ENCODE measurements at places on chromosomes 13 and 19.

DNA sequence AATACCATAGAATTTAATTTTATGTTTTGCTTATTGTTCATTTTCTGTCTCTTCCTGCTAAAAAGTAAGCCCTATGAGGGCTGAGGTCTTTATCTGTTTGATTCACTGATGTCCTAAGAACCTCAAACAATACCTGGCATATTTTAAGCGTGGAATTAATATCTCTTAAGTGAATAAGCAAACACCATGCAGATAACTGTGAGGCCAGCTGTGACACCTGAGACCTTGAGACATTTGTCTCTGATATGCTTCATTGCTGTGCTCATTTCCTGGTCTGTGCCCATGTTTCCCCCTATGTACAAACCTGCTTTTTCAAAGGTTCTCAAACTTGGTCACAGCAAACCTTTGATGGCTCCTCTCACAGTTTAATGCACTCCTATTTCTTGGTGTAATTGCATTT is 254.6 kb downstream of the COG6 start:
- H3K4me3 ChIP-seq = no peak overlapping the region
- H3K4me1 ChIP-seq = no peaks in the 10 kb centered on the region
- DNase-seq = no peak
- no peak overlapping the region for H3K27ac ChIP-seq
- no peaks in the 10 kb centered on the region for H3K27me3 ChIP-seq

DNA sequence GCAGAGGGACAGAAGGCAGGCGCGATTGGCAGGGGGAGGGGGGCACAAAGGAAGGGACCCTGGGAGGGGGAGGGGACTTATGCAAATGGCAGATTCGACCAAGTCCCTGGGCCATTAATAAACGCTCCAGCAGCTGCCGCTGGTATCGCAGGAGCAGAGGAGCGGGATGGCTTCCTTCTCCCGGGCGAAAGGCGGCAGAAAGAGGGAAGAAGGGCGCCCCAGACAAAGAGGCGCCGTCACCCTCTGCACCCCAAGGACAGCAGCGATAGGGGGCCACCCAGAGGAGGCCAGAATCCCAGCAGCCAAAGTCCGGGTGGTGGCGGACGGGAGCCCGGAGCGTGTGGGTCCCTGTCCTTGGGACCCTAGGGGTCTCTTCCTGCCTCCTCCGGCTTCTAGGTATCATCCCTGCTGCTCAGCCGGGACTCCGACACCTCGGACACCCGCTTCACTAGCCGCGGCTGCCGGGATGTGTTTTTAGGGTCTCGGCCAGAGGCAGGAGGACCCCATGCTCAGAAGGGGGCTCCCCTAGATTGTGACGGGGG is 1.9 kb downstream of the PTPRS start:
- no peaks in the 10 kb centered on the region for H3K36me3 ChIP-seq
- H3K27me3 ChIP-seq = peaks cover 7% of the 10 kb centered on the region
- H3K4me3 ChIP-seq = no peak overlapping the region

- no peak for DNase-seq
- H3K4me3 ChIP-seq = no peak overlapping the region
- no peak overlapping the region for H3K27ac ChIP-seq
- no peaks in the 10 kb centered on the region for H3K36me3 ChIP-seq
- H3K4me1 ChIP-seq = no peaks in the 10 kb centered on the region
These were observed 75.9 kb downstream of the TNFSF11 start for GRCh38 chr13:42649831-42650230.

GRCh38 chr13:33167491-33167890 is 118.1 kb downstream of the STARD13 start:
- DNase-seq = no peak
- no peak overlapping the region for H3K4me3 ChIP-seq
- H3K27me3 ChIP-seq = no peaks in the 10 kb centered on the region
- no peaks in the 10 kb centered on the region for H3K36me3 ChIP-seq
- no peak overlapping the region for H3K27ac ChIP-seq
- H3K4me1 ChIP-seq = no peaks in the 10 kb centered on the region

- DNase-seq = no peak
- no peaks in the 10 kb centered on the region for H3K4me1 ChIP-seq
- H3K27me3 ChIP-seq = no peaks in the 10 kb centered on the region
These were observed 23.1 kb upstream of the KL start for GRCh38 chr13:32993145-32993544.

GRCh38 chr19:10809651-10810285 is 26.2 kb downstream of the TMED1 start:
- H3K4me3 ChIP-seq = no peak overlapping the region
- H3K27me3 ChIP-seq = no peaks in the 10 kb centered on the region
- H3K4me1 ChIP-seq = no peaks in the 10 kb centered on the region
- H3K36me3 ChIP-seq = no peaks in the 10 kb centered on the region
- H3K27ac ChIP-seq = peak overlapping the region; percentile 46

DNA sequence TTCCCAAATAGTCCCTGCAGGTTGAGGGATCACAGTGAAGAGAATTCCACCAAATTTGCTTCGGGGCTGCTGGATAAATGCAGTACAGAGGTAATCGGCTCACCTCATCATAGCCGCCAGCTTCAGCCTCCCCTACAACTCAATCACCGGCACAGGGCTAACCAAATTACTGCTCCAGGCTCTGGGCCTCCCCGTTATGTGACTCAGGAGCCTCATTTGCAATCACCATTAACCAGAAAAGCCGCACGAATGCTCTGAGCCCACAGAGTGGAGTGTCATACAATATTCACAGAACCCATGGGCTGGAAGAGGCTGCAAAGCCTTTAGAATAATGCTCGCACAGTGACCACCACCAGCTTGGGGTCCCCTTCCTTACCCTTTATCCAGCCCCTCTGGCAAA is 4.9 kb downstream of the SIAH3 start:
- peak overlapping the region; percentile 11 for H3K4me3 ChIP-seq
- peaks cover 45% of the 10 kb centered on the region for H3K4me1 ChIP-seq
- no peak for DNase-seq
- H3K27ac ChIP-seq = no peak overlapping the region
- no peaks in the 10 kb centered on the region for H3K27me3 ChIP-seq

DNA sequence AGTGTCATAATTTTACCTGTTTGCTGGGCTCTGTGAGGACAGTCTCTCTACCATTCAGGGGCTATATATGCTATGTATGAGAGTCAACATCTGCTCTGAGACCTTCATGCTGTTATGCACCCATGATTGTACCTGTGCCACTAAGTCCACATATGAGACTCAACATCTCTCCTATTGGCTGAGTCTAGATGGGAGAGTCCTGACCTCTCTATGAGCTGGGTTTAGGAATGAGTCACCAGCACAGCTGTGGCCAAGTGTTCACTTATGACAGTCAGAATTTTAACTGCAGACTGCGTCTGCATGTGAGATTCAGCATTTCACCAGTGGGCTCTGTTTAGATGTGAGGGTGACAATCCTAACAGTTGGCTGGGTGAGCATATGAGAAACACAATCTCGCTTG is 49.5 kb downstream of the ZNF729 start:
- no peaks in the 10 kb centered on the region for H3K27me3 ChIP-seq
- H3K27ac ChIP-seq = no peak overlapping the region
- no peaks in the 10 kb centered on the region for H3K36me3 ChIP-seq
- no peak overlapping the region for H3K4me3 ChIP-seq
- H3K4me1 ChIP-seq = no peaks in the 10 kb centered on the region
- DNase-seq = no peak

GRCh38 chr13:76878043-76878442 is 8.2 kb downstream of the KCTD12 start:
- H3K4me3 ChIP-seq = no peak overlapping the region
- H3K27me3 ChIP-seq = no peaks in the 10 kb centered on the region
- no peak for DNase-seq
- no peak overlapping the region for H3K27ac ChIP-seq

DNA sequence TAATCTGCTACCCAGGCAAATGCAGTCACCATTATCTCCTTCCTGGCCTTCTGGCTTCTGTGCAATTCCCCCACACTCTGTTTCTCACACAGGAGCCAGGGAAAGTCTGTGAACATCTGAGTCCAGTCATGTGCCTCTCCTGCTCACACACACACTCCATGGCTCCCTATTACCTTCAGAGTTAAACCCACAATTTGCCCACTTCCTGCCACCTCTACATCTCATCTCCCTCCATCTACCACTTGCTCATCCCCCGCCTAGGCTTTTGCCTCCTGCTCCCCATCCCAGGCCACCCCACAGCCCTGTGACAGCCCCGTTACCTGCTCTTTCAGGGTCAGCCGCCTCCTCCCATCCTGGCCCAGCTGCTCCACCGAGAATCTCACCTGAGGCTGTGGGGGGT is 13.5 kb downstream of the IL12RB1 start:
- H3K4me1 ChIP-seq = peaks cover 13% of the 10 kb centered on the region
- H3K4me3 ChIP-seq = no peak overlapping the region
- H3K36me3 ChIP-seq = peaks cover 7% of the 10 kb centered on the region
- H3K27me3 ChIP-seq = no peaks in the 10 kb centered on the region
- no peak for DNase-seq

GRCh38 chr13:52029569-52029968 is 5.1 kb downstream of the UTP14C start:
- H3K27me3 ChIP-seq = no peaks in the 10 kb centered on the region
- H3K4me3 ChIP-seq = no peak overlapping the region
- H3K27ac ChIP-seq = no peak overlapping the region
- DNase-seq = no peak
- H3K36me3 ChIP-seq = peaks cover 34% of the 10 kb centered on the region

- DNase-seq = no peak
- H3K36me3 ChIP-seq = no peaks in the 10 kb centered on the region
- H3K27me3 ChIP-seq = no peaks in the 10 kb centered on the region
- no peak overlapping the region for H3K27ac ChIP-seq
- no peaks in the 10 kb centered on the region for H3K4me1 ChIP-seq
These were observed 8.3 kb upstream of the TLE6 start for GRCh38 chr19:2969104-2969504.

GRCh38 chr19:51294211-51294976 is 17.1 kb upstream of the IGLON5 start:
- DNase-seq = no peak

DNA sequence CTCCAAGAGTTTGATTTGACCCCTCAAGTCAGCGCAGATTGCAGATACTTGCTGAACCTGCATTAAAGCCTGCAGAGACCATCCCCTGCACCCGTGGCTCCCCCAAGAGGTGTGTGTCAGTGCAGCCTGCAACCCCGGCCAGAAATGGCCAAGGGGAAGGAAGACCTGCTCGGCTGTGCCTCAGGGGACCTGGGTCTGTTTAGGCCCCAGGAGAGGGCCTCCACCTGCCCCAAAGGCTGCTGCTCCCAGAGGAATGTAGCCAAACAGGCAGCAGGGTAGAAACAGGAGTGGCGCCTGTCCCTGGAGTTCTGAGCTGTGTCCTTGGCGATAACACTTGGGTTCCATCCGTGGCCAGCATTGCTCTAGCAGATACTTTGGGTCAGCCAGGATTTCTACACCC is 8.0 kb downstream of the POP4 start:
- H3K27ac ChIP-seq = no peak overlapping the region
- H3K27me3 ChIP-seq = no peaks in the 10 kb centered on the region
- H3K4me1 ChIP-seq = peaks cover 4% of the 10 kb centered on the region

GRCh38 chr19:46825731-46826055 is 25.0 kb downstream of the AP2S1 start:
- no peak overlapping the region for H3K27ac ChIP-seq
- no peak overlapping the region for H3K4me3 ChIP-seq
- H3K36me3 ChIP-seq = no peaks in the 10 kb centered on the region
- DNase-seq = no peak
